Right ventricle myocardium superior (tissue), 1 donor: ENCODE measurements at places on chromosomes 13 and 19.

DNA sequence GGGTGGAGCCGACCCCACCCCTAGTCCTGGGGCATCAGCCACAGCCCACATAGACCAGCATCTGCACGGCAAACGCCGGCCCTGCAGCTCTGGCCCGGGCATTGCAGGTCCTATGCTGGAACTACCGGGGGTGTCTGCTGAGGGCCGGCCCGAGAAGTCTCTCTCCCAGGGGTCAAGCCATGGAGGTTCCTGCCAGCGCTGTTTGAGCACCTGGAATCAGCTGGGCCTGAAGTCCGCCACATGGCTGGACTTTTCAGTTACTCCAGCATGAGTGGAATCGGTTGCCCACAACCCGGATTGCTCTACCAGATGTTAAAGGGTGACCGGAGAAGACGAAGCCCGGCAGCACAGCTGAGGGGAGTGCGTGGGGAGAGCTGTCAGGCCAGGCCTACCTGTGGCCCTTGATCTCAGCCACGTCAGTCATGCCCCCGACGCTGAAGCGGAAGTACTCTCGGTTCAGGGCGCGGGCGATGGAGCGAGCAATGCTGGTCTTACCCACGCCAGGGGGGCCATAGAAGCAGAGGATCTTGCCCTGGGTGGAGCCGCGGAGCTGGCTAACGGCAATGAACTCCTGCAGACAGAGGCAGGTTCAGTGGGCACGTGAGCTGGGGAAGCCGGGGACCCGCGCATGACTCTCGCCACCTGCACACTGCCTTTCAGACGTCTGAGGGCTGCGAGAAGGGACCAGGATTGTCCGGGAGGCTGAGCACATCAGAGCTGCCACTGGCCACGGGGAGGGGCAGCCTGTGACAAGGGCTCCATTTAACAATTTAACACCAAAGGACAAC, 8.7 kb downstream of the RPL36 start:
- DNase-seq = no peak

- no peak for DNase-seq
Measured at GRCh38 chr13:34021619-34022018, 203.7 kb downstream of the RFC3 start.

GRCh38 chr13:23778879-23779278, 110.3 kb downstream of the MIPEP start:
- DNase-seq = no peak

- no peak for DNase-seq
Measured at GRCh38 chr13:34412295-34412694, 529.8 kb upstream of the NBEA start.

- DNase-seq = no peak
Measured at GRCh38 chr19:36707134-36707533, 19.7 kb downstream of the ZNF567 start.

DNA sequence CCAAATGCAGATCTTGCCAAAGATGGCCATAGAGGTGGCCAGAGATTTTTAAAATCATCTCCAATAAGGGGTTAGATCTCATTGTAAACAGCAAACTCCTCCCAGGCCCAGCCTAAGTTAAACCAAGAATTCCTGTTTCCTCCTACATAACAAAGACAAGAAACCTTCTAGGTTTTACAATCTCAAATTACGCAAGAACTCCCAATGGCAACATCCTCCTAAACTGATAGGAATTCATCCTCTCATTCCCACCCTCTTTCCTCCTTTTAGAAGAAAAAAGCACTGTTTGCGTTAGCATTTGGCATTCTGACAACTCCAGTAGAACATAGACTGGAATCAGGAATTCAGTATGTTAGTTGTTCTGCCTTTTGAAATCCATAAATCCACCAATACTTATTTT, 14.6 kb downstream of the PROSER1 start:
- no peak for DNase-seq

GRCh38 chr13:96274046-96274445, 184.1 kb downstream of the HS6ST3 start:
- no peak for DNase-seq
